ENCODE measurements at places on chromosomes 12 and 14.
A peak's percentile ranks its signal among the peaks of the same experiment; 100 is the strongest.

DNA sequence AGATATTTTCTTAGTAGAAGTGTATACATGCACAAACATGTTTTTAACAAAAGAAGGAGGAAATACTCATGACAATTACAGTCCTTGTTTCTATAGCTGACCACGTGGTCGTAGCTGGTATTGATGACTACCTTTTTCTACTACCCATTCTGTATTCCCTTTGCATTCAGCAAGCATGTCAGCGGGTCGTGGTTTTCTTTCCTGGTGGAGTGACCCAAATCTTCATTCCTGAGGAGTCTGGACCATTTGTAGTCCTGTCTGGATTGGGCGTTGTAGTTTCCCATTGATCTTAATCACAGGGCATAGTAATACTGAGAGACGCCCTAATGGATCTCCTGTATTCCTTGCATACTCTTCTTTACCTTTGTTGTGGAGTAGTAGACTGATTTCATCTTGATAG lies 472.1 kb upstream of the RGS6 start:
- DNase-seq, result no peak

- DNase-seq, result peak; percentile 77
Measured at GRCh38 chr12:22282283-22282682, 52.2 kb downstream of the ST8SIA1 start.

GRCh38 chr14:96515731-96516130 lies 13.5 kb downstream of the PAPOLA start:
- DNase-seq, result peak; percentile 17

DNA sequence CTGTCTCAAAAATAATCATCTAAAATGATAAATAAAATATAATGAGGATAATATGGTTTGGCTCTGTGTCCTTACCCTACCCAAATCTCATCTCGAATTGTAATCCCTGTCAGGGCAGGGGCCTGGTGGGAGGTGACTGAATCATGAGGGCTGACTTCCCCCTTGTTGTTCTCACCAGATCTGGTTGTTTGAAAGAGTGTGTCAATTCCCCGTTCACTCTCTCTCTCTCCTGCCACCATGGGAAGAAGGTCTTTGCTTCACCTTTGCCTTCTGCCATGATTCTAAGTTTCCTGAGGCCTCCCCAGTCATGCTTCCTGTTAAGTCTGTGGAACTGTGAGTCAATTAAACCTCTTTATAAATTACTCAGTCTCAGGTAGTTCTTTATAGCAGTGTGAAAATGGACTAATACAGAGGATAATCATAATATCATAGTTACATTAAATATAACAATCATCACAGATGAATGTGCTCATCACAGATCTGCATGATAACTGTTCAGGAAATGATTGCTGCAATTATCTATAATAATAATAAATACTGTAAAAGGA lies 12.6 kb downstream of the EFCAB11 start:
- DNase-seq, result no peak

- no peak for DNase-seq
Measured at GRCh38 chr12:46082490-46083200, 92.3 kb upstream of the SCAF11 start.

GRCh38 chr12:4505376-4505986 lies 33.2 kb upstream of the RAD51AP1 start:
- peak; percentile 32 for DNase-seq

- DNase-seq, result peak; percentile 74
Measured at GRCh38 chr12:51620448-51620847, 29.4 kb downstream of the SCN8A start.

- no peak for DNase-seq
Measured at GRCh38 chr12:111893287-111893686, 51.3 kb downstream of the MAPKAPK5 start.

DNA sequence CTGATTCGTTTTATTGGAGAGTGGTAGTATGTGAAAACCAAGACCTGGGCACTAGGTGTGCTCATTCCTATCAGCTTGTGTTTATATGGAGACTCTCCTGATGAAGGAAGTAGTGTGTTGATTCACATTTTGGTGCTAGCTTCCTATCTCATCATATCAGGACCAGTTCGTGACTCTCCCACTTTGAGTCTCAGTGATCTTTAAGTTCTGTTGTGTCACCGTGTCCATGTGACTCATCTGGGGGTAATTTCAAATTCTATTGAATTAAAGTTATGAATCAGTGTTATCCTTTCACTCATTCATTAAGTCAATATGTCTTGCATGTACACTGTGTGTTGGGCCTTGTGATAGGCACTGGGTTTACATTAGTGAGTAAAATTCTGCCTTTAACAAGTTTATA lies 180.2 kb downstream of the CACNA1C start:
- DNase-seq, result peak; percentile 54

- no peak for DNase-seq
Measured at GRCh38 chr14:93009471-93010129, 86.7 kb downstream of the CHGA start.

- DNase-seq, result peak; percentile 99
Measured at GRCh38 chr12:101925361-101925760, 48.0 kb downstream of the DRAM1 start.

GRCh38 chr14:82710267-82710841 lies 1176.7 kb upstream of the SEL1L start:
- DNase-seq, result peak; percentile 81

DNA sequence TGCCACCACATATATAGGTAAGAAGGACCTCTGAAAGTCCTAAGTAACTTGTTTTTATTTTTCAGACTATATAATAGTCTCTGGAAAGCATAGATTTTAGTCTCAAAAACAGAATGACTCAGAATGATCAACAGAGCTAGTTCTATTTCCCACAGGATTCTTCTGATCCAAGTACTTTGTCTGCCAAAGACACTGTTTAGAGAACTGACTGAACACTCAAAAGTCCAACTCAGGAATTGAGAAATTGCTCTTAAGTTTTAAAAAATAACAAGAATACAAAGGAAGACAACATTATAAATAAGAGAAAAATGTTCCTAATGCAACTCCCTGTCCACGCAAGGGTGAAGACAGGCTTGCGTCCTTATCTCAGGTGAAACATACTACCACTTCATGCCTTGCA lies 29.0 kb downstream of the LGMN start:
- DNase-seq, result no peak

GRCh38 chr14:76307786-76308780 lies 67.9 kb upstream of the ESRRB start:
- no peak for DNase-seq

DNA sequence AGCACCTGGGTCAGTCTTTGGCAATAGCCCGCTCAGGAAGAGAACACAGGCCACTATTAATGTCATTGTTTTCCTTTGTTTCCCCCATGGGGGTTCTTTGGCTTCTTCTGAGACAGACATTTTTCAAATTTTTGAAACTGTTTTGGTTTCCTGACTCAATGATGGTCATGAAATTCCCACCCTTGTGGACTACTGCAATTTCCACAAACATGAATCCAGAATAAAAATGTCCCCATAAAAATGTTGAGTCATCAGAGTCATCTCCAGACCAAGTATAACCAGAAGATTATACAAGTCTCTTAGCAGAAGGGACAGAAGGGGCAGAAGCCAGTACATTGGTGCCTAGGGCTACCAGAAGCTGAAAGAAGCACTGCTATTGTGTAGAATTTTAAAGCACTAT lies 29.1 kb downstream of the SLCO1A2 start:
- no peak for DNase-seq

- DNase-seq, result peak; percentile 73
Measured at GRCh38 chr14:80637756-80638619, 303.6 kb downstream of the CEP128 start.

GRCh38 chr12:40953076-40953475 lies 235.0 kb upstream of the PDZRN4 start:
- DNase-seq, result peak; percentile 83

DNA sequence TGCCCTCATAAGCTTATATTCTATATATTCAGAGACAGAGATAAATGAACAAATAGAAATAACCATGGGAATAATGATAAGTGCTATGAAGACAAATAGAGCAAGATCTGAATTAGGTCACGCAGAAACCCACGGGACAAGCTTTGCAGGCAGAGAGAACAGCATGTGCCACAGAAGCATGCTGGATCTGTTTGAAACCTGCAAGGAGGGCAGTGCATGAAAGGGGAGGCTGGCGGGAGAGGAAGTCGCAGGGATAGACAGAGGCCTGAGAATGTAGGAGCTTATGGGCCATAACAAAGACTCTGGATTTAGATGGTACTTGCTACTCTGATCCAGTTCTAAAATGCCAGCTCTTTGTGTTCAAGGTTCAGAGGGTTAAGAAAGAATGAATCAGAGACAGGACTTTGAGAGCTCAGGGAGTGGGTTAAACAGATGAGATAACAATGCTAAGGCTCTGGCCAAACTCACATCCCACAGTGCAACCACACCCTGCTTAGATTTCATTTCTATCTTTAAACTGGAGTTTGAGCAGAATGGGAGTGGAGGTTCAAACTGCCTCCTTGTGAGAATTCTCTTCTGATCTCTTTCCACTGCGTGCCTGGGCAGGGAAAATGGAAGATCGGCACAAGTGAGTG lies 49.2 kb upstream of the PPP1R12A start:
- peak; percentile 62 for DNase-seq

- no peak for DNase-seq
Measured at GRCh38 chr14:59261334-59261733, 72.9 kb downstream of the DAAM1 start.

DNA sequence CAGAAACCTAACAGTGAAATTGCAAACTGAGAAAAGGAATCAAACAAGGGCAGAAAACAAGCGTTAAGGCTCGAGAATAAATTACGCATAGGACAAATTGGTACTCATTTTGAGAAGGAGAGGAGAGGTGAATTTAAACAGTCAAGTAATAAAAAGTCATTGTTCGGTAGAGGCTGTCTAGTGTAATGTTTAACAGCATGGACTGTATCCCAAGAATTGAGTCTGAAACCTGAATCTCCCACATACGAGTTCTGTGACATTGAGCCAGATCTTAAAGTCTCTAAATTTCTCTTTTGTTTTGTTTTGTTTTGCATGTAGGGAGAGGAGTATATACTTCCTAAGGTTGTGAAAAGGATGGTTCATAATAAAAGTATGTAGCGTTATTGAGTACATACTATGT lies 216.5 kb upstream of the BTG1 start:
- no peak for DNase-seq

- no peak for DNase-seq
Measured at GRCh38 chr12:5548152-5548943, 116.4 kb downstream of the NTF3 start.

DNA sequence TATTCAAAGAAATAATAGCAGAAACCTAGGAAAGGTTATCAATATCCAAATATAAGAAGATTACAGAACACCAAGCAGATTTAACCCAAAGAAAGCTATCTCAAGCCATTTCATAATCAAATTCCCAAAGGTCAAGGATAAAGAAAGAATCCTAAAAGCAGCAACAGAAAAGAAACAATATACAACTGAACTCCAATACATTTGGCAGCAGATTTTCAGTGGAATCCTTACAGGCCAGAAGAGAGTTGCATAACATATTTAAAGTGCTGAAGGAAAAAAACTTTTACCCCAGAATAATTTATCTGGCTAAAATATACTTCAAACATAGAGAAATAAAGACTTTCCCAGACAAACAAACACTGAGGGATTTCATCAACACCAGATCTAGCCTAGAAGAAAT lies 54.3 kb downstream of the DENND5B start:
- DNase-seq, result no peak

DNA sequence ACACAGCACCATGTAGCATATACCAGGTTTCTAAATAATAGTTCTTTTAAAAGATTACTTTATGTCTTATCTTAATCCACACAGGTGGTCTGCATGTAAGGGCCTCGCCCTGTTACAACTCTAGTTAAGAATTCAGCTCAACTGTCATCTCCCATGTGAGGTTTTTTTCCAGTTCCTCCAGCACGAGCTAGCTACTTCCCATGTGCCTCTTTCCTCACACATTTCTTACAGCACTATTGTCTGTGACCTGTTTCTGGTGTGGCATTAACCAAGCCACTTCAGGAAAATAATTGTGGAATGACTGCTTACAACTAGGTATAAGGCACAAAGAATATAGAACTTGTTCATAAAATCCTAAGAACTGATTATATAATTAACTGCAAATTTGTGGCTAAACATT lies 65.5 kb downstream of the SH2B3 start:
- no peak for DNase-seq

DNA sequence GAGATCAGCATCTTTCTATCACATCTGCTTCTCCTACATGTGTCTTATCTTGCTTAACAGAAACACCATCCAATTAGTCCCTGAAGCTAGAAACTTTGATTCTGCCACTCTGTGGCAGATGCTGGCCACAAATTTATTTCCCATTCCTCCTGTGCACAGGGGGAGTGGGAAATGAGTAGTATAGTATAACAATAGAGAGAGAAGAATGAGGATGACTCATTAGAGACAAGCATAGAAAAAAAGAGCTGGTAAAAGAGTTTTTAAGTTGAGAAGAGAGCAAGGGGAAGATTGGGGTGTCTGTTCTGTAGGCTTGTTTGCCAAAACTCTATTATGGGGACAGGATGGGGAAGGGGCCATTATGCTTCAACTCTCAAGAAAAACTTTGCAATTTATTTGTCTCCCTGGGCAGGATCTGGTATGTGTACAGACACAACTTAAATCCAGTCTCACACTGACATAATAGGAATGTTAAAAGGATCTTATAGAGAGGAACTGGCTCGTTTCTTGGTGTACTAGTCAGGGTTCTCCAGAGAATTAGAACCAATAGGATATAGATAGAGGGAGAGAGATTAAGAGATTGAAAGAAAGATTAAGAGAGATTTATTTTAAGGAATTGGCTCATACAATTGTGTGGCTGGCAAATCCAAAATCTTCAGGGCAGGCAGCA lies 142.6 kb upstream of the CPSF6 start:
- DNase-seq, result peak; percentile 52

GRCh38 chr12:109720152-109720856 lies 6.7 kb downstream of the FAM222A start:
- DNase-seq, result no peak

DNA sequence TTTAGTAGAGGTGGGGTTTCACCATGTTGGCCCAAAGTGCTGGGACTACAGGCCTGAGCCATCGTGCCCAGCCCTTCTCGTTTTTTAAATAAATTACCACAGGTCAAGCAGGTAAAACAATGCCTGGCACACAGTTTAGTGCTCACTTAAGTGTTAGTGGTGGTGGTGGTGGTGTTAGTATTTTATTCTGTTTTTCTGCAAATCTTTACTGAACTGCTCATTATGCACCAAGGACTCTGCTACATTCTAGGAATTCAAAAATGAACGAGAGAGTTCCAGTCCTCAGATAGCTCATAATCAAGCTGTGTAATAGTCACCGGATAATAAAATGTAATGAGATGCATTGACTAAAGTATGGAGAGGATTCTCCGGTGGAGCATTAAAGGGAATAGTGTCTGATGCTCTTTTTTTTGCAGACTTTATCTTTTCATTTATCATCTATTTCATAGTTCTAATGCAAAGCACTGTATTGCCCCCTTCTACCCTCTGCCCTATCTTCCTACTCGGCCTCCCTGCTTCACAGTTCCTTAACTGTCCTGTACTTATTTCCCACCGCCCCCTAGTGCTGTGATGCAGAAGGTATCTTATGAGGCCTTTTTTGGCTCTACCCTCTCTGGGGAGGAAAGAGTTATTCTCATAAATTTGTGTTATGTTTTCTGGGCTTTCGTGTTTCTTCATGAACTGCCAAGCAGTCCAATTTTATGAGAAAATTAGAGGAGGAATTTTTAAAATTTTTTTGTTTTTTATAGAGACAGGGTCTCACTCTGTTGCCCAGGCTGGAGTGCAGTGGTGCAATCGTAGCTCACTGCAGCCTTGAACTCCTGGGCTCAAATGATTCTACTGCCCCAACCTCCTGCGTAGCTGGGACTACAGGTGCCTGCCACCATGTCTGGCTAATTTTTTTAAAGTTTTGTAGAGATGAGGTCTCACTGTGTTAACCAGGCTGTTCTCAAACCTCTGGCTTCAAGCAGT lies 1.0 kb downstream of the ITFG2 start:
- DNase-seq, result peak; percentile 74
